ENCODE measurements at places on chromosomes 16 and 17. TPM values are rescaled to one million over a fixed set of nuclear protein-coding genes. Genes with fewer than 3 reads are reported as not detected.

DNA sequence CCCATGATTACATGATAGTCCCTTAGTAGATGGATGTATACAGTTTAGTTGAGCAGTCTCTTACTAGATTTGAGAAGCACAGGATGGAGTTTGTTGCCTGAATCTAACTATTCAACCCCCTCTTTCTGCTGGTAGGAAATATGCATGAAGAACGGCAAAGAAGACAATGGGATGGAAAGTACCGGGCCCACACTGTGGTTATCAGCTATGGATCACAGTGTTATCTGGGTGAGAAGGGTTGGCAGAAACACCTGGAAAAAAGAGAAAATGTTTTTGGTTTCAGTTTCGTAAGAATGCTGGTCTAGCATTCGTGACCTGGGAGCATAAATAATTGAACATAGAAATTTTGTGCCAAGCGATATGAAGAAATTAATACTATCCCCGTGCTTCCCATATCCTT, 53.1 kb downstream of the ANKFN1 start:
- no peak for DNase-seq

- no peak for DNase-seq
These were observed 116.4 kb upstream of the SMURF2 start for GRCh38 chr17:64778240-64779097.

CACNG3 gene
- not detected for total RNA-seq

SLC52A1 gene
- total RNA-seq: 0.23 TPM

DNA sequence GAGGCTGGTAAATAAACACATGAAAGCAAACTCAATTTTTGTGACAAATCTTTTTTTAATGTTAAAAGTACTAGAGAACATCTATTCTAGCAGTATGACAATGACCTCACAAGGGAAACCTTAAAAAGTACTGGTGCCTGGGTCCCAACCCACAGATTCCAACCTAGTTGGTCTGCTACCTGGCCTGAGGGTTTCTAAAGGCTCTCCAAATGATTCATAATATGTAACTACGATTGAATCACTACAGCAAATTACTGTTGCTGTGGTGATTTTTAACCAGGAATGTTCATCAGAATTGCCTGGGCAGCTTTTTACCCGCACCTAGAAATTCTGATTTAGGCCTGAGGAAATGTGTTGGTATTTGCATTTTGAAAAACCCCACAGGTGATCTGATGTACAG, 26.1 kb downstream of the CDR2 start:
- no peak for DNase-seq

DNA sequence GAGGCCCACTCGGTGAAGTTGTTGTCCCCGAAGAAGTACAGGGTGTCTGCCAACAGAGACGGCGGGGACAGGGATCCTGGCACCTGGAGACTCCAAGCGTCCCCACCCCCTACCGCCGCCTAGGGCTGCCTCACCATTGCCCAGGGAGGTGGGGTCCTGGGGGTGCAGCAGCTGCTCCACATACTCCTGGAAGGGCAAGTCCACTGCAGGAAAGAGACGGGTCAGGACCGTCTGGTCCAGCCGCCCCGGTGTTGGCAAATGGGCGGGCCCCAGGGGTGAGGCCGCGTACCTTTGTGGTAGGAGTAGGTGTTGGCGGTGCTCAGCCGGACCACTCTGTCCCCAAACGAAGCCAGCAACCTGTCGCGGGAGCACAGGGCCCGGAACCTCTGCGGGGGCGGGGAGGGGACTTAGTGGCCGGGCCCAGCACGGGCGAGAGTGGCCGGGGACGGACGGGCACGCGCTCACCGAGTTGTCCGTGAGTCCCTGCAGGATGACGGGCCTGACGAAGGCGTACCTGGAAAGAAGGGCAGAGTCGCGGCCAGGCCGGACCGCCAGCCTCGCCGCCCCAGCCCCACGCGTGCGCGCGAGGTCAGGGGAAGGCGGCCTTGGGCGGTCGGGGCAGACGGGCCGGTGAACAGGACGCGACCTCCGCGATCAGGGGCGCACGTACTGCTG, 601 bp downstream of the JMJD8 start:
- DNase-seq: no peak

All from activated T-helper 1 cell treated with anti-CD3 and anti-CD28 coated beads, Interleukin-12 subunit alpha, Interleukin-12 subunit beta, Interleukin-2, Interleukin-4 antibody, amounts not matched to agents 30 ng/mL and 10 ng/mL and 1 ng/mL, durations not matched to agents 14 hours and 24 hours and 36 hours (primary cell).